DMS79 treated with DMSO at 0.1 percent for 48 hours (cell line): ENCODE measurements at places on chromosomes 4 and X.

DNA sequence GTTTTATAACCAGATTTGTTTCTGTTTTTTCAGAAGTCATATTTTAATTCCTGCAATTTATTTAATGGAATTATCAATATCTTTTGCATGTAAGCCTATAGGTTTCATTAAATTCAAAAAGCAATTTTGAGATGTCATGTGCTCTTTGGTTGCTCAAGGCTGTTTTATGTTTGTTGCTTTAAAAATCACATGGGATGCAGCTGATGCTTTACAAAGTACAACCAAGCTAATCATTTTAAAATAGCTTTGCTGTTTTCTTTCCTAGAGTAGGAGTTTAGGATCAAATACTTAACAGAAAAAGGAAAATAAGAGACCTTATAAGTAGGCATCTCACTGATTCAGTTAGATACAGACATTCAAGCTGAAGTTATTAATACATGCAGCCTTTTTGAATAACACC, 11.3 kb downstream of the CPEB2 start:
- DNase-seq = no peak

GRCh38 chr4:94032754-94033153, 174.9 kb upstream of the SMARCAD1 start:
- no peak for DNase-seq

- DNase-seq = no peak
These were observed 93.2 kb upstream of the ATP8A1 start for GRCh38 chr4:42750091-42750490.

DNA sequence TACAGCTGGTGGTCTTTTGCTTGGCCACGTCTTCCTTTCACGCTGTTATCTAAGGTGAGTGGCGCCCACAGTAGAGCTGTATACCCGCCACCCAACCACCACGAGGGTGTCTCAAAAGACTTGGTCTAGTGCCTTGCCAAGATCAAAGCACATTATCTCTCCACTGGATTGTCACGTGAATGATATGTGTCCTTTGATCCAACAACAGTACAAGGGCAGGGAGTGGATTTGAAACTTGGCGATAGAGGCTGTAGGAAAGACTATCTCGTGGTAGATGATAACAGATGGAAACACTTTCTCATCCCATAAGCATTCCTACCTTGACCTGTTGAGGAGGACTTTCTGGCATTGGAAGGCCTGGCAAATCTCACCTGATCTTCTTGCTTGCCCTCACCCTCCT, 37.7 kb upstream of the BCLAF3 start:
- no peak for DNase-seq

DNA sequence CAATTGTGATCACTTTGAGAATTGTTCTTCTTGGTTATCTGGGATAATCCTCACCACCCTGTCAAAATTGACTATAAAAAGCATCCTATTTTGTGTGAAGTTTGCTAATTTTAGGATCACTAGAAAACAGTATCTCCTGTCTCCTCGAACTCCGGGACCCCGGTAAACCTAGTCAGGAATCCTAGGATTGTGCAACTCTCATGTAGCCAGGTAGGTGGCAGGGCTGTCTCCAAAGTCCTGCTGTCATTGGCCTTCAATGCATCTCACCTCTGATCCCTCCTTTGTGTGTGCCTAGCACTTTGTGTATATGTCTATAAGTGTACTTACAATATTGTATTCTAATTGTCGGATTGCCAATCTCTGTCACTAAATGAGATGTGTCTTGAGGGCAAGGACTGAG, 1564.8 kb downstream of the RPA4 start:
- no peak for DNase-seq

DNA sequence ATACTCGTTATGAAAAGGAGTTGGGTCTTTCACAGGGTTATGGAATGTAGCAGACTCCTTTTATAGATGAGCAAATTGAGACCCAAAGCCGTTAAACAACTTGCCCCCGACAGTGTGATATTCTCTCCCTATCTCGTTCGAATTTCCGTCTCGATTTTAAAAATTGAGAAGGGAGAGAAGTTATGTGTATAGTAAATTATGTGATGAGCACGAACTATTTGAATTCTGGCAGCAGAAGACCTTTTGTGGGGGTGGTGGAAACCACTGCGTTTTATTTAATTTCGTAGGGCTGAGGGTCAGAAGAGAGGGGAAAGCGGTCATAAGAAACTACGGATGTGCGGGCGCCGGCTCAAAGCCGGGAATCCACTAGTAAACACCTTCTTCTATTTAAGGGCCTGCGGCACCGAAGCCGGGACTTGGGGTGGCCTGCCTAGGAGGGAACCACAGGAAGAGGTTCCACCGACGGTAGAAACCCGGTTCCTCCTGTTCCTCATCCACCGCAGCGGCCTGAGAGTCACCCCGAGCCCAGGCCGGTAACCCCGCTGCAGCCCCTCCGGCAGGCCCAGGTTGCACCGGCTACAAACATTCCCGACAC, 1.5 kb upstream of the DDX3X start:
- peak; percentile 14 for DNase-seq

GRCh38 chrX:132737743-132738142, 220.7 kb downstream of the HS6ST2 start:
- DNase-seq = no peak

GRCh38 chrX:142076633-142077032, 128.5 kb downstream of the MAGEC2 start:
- DNase-seq = no peak

DNA sequence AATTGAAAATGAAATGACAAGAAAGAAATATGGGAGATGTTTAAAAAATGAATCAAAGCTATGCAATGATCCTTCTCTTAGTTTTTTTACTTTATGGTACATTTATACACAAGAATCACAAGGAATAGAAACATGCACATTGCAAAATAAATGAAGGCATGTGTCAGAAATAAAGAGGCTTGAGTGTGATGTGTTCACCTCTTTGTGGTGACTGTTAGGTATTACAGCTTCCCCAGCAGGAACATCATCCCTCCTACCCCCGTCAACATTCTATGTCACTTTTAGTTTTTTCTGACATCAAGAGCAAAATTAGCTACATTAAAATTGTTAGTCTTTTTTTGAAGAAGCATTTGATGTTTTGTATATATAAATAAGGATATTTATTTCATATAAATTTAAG, 214.8 kb downstream of the SLC4A4 start:
- DNase-seq = no peak

GRCh38 chr4:42605264-42605663, 51.6 kb downstream of the ATP8A1 start:
- no peak for DNase-seq

DNA sequence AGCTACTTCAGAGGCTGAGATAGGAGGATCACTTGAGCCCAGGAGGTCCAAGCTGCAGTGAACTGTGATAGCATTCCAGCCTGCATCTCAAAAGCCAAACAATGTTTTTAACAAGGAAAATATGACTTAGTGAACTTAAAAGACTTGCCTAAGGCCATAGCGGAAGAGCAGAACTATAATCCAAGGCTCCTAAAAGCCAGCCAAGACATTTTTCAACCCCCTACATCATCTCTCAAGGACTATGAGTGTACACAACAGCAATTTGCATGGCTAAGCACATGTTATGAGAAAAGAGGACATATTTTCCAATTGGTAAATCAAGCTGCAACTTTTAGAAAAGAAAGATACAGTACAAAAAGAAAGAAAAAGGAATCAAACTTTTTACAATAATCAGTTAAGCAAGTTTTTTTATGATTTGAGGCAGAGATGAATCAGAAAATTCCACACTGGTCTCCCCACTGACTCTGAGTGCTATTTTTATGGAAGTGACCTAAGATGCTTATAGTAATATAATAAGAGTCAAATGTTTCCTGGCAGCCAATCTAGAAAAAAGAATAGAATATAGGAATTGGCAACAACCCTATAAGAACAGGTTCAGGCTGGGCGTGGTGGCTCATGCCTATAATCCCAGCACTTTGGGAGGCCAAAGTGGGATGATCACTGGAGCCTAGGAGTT, 9.8 kb upstream of the ACOT9 start:
- no peak for DNase-seq

GRCh38 chr4:101953949-101954348, 163.4 kb downstream of the BANK1 start:
- DNase-seq = no peak

- DNase-seq = no peak
These were observed 58.1 kb upstream of the SMIM10 start for GRCh38 chrX:134932528-134933217.

DNA sequence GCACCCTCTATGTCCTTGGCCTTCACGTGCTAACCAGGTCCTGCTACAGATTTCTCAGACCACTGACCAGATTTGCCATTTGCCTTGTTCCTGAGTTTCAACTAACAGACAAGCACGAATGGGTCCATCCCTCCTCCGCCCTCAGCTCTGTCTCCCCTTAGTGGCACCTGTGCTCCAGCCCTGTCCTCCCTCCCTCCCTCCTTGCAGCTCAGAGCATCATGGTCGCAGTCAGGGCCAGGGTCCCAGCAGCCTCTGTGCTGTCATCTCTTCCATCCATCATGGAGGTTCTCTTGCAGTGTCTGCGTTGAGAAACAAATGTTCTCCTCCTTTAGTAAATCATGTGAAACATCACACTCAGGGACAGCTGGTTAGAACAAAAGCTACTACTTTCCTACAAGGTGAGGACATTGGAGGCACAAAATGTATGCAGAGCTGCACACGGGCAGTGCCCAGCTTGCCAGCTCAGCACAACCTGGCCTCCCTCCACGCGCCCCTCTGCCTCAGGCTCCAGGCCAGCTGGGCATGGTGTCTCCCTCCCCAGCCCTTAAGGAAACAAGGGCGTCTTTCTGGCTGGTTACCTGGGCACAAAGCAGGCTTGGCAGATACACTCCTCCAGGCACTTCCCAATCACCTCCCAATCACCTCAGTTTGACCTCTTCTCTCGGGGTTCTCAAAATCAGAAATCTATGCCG, 79.5 kb upstream of the ATP6AP2 start:
- no peak for DNase-seq

DNA sequence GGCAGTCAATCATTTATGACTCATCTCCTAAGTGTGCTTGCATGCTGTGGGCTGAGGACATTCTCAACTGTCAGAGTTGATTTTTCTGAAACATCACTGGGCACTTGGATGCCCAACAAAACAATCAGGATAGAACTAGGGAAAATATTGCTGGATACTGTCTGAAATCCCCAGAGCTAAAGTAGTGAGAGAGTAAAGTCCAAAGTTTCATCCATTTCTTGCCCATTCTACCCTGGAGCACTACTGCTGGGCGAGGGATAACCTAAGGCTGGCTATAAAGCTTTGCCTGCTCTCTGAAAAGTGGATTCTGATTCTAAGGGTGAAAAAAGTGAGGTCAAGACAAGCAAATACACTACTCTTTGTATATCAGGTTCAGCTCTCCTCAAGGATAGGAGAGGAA, 279.6 kb upstream of the EDA2R start:
- no peak for DNase-seq

DNA sequence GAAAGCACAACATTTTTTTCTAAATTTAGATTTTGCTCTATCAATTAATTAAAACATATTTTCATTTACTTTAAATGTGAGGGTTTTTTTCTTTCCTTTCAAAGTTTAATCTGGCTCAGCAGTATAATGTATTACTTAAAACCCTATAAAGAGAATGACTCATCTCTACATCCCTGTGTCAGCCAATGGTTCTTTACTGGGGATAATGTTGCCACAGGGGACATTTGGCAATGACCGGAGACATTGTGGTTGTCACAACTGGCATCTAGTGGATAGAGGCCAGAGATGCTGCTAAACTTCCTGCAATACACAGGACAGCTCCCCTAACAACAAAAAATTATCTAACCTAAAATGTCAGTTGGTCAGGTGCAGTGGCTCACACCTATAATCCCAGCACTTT, 53.8 kb downstream of the SYNPO2 start:
- no peak for DNase-seq

- DNase-seq = no peak
These were observed 45.6 kb downstream of the GPC3 start for GRCh38 chrX:133939655-133940302.

- no peak for DNase-seq
These were observed 226.4 kb downstream of the MAGEB5 start for GRCh38 chrX:26442340-26442739.

- DNase-seq = no peak
These were observed 64.3 kb upstream of the EMCN start for GRCh38 chr4:100582146-100582545.

DNA sequence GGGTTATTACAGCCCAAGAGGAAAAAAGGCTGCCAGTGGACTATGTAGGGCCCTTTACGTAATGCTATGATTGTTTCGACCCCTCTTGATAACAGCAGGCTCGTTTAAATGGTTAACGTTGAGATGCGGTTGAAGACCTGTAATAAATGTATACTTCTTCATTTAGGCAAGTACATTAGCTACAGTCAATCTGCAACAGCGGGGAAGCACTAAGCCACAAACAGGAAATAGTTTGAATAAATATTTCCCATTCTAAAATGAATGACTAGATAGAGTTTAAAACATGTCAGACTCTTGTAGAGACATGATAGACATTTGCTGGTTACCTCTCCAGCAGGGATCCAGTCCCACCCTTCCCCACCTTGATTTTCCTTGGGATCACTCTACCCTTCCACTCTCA, 38.1 kb upstream of the STIM2 start:
- no peak for DNase-seq
